ENCODE measurements at places on chromosomes 3 and 15.

- no peak for DNase-seq
These were observed 8.8 kb downstream of the ANKUB1 start for GRCh38 chr3:149783576-149783975.

DNA sequence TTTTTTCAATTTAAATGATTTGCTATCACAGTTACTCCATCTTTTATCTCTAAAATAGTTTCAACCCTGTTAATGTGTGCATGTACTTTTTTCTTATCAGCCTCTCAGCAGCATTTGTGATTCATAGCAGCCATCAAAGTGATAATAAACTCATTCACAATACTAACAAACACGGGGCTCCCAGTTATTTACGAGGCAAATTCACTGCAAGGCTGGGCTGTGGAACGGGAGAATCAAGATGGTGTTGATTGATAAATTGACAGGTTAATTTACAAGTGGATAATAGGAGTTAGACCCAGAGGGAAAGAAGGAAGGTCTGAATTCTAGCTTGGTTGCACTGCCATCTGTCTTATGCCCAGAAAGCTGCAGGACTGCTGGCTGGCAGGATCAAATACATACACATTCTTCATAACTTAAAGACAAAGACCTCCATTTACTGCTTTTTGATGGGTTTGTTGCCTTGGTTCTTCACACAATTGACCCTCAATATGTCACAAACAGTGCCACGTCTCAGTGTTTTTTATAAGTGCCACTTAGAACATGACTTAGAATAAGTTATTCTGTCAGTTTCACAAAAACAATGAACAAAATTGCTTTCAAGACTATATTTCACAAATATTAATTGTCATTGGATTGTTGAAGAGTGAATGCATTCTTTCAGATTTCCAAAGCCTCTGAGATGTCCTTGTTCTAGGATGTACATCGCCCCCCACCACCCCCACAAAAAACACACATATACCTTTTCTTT is 562.8 kb downstream of the NR2F2 start:
- DNase-seq: no peak

DNA sequence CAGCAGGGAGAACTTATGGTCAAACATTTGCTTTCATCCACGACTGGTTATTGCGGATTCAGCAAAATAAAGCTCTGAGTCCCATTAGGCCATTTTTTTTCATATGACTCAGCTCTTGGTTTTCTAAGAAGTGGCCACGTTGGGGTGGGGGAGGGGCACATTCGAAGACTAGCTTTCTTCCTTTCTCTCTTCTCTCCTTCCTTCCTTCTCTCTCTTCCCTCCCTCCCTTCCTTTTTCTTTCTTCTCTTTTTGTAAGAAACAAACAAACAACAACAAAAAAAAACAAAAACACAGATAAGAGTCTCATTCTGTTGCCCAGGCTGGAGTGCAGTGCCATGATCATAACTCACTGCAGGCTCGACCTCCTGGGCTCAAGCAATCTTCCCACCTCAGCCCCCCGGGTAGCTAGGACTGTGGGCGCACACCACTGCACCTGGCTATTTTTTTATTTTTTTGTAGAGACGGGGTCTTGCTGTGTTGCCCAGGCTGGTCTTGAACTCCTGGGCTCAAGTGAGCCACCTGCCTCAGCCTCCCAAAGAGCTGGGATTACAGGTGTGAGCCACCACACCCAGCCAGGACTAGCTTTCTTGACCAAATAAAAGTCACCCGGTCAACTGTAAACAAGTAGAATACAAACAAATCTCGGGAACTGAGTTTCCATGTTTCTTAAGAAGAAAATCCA is 41.6 kb downstream of the ABCC5 start:
- DNase-seq: no peak

GRCh38 chr3:153026026-153026425 is 136.0 kb upstream of the RAP2B start:
- DNase-seq: no peak

DNA sequence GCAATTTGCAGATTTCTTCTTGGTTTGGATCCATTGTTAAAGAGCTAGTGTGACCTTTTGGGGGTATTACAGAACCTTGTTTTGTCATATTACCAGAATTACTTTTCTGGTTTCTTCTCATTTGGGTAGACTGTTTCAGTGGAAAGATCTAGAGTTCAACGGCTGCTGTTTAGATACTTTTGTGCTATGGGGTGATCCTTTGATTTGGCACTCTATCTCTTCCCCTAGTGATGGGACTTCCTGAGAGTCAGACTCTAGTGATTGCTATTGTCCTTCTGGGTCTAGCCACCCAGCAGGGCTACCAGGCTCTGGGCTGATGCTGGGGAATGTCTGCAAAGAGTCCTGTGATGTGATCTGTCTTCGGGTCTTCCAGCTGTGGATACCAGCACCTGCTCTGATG is 46.3 kb upstream of the GADL1 start:
- no peak for DNase-seq

DNA sequence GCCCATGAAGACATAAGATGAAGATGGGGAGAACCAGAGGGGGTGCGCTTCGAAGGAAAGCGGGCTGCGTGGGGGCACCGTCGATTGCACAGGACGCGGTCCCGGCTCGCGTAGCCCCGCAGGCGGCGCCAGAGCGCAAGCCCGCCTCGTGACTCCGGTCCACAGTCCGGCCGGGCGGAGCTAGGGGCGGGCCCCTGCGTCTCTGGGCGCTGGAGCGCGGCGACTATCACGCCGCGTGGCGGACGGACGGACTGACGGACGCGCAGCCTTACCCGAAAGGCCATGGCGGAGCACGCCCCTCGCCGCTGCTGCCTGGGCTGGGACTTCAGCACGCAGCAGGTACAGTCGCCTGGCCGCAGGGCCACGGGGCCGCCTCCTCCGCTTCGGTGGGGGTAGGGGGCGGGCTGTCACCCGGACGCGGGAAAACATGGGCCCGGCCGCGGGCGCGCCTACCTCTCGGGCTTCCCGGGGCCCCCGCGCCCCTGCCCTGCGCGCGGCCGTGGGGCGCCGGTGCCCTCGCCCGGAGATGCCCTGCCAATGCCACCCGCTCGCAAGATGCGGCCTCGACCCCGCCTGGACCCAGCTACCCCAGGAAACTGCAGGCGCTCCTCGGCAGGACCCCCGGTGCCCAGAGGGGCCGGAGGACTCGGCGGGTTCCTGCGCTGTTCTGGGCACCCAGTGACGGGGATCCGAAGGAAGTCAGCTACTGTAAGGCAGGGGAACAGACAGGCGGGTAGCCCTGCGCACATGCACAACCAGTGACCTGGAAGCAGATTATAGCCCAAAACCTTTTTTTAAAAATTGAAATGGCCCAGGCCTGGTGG is at the start of gene XYLB:
Gene XYLB (plus strand): TSS at position 199 of the 824 bp plus-strand sequence. CDS start 84 bp downstream, at position 283.
- peak; percentile 49 for DNase-seq

GRCh38 chr15:25930931-25931330 is 67.8 kb upstream of the ATP10A start:
- no peak for DNase-seq

DNA sequence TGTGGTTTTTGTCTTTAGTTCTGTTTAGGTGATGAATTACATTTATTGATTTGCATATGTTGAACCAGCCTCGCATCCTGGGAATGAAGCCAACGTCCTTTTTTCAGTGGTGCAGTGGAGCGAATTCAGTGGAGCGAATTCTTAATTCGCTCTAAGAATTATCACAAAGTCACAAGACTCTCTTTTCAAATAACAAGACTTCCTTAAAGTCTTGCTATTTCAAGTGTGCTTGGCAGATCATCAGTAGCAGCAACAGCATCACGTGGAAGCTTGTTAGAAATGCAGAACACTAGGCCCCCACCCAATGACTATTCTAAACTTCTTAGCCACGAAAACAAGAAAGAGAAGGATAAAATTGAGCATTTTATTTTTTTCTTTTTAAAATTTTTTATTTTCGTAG is 58.1 kb upstream of the CD200R1L start:
- no peak for DNase-seq

GRCh38 chr3:167148136-167148535 is 232.0 kb downstream of the ZBBX start:
- DNase-seq: no peak

GRCh38 chr15:86079508-86080266 is at the start of gene AGBL1:
Gene AGBL1, plus strand, starts transcription at chr15:86079871.
- DNase-seq: no peak

GRCh38 chr15:83398626-83399025 is 48.5 kb upstream of the SH3GL3 start:
- no peak for DNase-seq

- DNase-seq: no peak
These were observed 47.7 kb downstream of the CHCHD6 start for GRCh38 chr3:126751611-126752302.

- no peak for DNase-seq
These were observed 53.2 kb upstream of the CDV3 start for GRCh38 chr3:133520286-133520685.

DNA sequence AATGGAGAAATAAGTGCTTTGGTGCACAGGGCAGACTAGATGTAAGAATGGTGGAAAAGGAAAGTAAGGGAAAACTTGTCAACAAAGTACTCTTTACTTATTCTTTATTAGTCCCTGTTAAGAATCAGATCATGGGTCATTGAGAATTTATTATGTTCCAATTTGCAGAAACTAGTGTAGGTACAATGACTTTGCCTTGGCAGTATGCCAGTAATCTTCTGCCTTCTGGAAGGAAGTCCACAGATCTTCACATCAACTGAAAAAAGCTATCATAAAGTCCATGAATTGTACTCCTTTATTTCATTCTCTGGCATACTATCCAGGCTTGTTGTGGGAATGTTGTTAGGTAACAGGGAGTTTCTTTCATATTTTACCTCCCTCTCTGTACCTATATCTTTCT is 88.2 kb upstream of the FLNB start:
- no peak for DNase-seq

DNA sequence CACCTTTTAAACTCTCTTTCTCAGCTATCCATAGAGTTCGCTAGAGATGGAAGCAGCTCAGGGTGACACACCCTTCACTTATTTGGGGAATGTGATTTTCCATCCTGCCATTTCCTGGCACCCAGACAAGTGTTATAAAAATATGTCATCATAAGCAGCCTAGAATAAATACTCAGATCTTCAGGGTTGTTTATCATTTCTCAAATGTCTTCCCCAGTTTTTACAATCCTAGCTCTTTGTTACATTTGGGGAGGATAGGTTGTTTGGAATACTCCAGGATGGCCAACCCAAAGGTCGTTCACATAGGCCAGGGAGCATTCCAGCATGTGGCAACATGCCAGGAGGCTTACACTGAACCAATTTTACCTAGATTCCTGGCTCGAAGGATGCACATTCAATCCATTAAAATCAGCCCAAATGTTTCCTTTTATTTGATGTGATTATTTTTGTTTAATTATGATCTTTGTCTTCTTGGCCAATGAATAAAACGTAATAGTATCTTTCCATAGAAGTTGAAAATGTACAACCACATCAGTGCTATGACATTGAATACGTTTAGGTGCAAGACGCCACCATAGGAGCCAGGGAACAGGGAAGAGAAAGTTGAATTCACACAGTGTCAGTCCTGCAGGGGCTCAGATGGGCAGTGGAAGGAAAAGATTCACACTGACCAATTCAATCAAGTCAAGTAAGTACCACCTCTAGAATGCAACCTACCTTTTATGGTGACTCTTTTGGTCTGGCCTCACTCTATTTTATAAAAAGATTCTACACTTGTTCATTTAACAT is 537.7 kb upstream of the MDFIC2 start:
- DNase-seq: no peak

- no peak for DNase-seq
These were observed 848 bp downstream of the NCEH1 start for GRCh38 chr3:172709774-172710663.

DNA sequence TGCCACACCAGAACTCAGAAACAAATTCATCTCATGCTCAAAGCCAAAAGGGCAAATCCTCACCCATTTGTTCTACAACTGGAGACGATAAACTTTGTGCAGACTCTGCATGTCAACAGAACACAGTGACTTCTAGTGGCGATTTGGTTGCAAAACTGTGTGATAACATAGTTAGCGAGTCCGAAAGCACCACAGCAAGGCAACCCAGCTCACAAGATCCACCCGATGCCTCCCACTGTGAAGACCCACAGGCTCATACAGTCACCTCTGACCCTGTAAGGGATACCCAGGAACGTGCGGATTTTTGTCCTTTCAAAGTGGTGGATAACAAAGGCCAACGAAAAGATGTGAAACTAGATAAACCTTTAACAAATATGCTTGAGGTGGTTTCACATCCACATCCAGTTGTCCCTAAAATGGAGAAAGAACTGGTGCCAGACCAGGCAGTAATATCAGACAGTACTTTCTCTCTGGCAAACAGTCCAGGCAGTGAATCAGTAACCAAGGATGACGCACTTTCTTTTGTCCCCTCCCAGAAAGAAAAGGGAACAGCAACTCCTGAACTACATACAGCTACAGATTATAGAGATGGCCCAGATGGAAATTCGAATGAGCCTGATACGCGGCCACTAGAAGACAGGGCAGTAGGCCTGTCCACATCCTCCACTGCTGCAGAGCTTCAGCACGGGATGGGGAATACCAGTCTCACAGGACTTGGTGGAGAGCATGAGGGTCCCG is 199.7 kb downstream of the AKAP13 start:
- DNase-seq: no peak

DNA sequence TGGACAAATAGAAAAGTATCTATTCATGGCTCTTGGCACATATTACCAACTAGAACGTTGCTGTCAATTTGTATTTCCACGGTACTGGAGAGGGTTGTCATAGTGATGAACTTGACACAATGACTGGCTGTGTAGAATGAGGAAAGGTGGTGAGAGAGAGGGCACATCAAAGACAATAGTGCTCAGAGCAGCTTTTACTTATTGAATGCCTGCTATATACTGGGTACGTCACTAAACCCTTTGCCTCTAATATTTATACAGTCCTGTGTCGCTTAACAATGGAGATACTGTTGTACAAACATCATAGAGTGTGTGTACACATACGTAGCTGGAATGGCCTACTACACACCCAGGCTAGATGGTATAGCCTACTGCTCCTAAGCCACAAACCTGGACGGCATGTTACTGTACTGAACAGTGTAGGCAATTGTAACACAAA is 8.3 kb downstream of the TMPRSS7 start:
- no peak for DNase-seq

DNA sequence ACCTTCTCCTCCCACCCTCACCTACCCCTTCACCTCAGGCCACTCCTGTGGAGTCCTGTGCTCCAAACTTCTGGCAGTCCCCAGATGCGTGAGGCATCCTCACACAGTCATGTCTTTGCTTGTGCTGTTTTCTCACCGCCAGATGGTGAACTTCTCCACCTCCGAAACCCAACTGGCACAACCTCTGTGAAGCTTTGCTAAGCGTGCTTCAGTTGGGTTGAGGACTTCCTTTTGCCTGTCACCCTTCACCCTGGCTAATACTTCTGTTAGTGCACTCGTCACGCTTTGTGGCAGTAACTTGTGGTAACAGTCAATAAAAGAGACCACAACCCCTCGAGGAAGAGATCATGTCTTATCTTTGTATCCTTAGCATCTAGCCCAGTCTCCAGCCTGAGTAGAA is 42.0 kb upstream of the SKOR1 start:
- no peak for DNase-seq

DNA sequence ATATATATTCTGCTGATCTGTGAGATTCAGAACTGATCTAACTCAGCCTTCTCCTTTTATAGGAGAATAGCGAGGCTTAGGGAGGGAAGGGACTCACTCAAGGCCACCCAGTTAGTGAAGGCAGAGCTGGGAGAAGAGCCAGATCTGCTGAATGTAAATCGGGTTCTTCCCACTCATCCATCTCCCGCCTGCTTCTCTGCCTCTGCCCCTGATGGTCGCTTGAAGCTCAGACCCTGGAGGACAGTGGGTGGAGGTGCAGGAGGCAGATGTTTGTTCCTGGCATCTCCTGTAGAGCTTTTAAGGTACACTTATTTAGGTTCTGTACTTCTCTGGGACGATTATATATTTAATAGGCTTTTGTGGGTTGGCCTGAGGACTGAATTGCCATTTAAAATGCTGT is 4.3 kb downstream of the PDIA5 start:
- no peak for DNase-seq

- no peak for DNase-seq
These were observed 218.2 kb upstream of the NR2E3 start for GRCh38 chr15:71592203-71592602.
